ENCODE measurements at places on chromosomes 5 and 9.

- no peak for DNase-seq
These were observed 65.0 kb downstream of the MELK start for GRCh38 chr9:36637491-36638270.

DNA sequence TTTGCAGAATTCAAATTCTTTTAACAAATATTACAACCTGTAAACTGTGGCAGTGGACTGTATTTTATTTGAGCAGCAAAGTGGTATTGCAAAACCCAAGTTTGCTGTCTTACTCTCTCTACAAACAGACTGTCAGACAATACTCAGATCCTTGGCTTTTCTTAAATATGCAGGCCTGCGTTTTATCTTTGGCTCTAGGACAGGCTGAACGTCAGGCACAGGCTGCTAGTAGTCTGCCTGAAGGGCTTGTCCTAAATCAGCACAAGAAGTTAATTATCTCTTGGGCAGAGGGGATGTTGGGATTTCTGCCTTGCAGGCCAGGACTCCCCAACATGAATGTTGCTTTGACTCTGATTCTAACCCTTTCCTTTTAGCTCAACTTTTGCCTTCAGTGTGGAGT, 147.5 kb downstream of the SLIT3 start:
- no peak for DNase-seq

DNA sequence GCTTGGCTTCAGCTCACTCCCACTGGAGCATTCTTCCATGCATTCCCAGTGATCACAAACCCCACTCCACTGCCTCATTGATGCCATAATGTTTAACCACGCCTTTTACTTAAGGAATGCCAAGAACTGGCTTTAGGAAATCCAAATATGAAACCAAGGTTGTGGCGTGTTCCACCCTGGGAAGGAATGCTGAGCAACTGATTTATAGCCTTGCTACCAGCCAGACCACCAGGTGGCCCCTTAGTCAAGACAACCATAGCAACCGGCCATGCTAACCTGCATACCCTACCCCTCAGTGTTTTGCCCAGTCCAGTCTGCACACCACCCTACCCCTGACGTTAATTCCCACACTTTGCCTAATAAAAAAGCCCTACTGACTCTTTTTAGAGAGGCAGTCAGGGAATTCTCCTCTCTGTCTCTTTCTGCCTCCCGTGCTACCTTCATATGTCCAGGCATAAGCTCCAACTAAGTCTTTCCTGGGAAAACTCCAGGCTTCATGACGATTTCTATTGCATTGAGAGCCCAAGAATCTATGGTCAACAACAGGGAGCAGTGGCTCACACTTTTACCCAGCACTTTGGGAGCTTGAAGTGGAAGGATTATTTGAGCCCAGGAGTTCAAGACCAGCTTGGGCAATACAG, 27.0 kb upstream of the PRRC2B start:
- peak; percentile 23 for DNase-seq

- DNase-seq, result no peak
These were observed 5.4 kb downstream of the DCTN4 start for GRCh38 chr5:150753463-150753862.

- no peak for DNase-seq
These were observed 2.3 kb upstream of the FBXW11 start for GRCh38 chr5:172008689-172009141.

GRCh38 chr9:136043441-136043991, 51.6 kb downstream of the NACC2 start:
- no peak for DNase-seq

DNA sequence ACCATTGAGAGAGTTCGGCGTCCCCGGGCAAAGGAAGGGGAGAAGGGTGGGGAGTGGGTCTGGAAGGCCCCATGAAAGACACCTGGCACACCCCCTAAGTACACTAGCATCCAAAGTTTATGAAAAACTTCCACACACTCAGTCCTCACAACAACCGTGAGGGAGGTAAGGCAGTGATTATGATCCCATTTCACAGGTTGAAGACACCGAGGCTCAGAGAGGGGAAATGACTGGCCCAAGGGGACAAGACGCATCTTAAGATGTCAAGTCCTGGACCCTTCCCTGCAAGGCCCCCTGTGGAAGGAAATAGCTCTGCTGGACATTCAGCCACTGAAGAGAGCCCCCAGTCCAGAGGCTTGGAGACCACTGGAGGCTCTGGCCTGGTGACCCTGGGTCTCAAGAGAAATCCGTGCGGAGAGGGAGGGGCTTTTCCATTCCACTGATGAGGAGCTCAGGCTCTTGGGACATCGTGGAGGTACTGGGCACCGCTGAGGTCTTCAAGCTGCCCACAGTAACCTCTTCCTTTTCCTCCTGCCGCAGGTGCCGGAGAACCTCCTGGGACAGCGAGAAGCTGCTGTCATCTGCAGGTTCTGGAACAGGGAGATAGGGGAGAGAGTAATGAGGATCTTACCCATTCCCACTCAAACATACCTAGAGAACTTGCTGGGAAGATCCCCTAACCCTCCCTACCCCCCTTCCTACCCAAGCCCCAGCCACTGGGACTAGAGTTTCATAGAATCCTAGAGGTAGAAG, 5.2 kb downstream of the SMIM33 start:
- no peak for DNase-seq

DNA sequence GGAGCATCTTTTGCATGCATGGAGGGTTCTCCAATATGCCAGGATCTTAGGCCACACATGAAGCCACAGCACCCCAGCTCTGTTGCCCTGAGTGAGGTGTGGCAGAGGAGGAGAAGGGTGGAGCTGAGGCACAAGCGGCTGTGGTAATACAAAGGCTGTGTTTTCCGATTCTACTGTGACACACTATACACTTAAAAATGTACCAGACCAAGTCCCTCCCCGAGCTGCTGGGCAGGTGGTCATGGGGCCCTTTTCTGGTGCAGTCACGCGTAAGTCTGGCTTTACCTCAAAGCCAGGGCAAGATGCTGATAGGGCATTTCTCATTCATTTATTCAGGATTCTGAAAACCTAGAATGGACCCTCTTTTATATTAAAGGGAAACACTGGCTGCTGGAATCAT, 3.7 kb downstream of the ADGRV1 start:
- DNase-seq, result no peak

GRCh38 chr9:89252651-89253267, 58.2 kb upstream of the CKS2 start:
- no peak for DNase-seq

GRCh38 chr9:130437011-130437789, 7.6 kb upstream of the ASS1 start:
- DNase-seq, result no peak

DNA sequence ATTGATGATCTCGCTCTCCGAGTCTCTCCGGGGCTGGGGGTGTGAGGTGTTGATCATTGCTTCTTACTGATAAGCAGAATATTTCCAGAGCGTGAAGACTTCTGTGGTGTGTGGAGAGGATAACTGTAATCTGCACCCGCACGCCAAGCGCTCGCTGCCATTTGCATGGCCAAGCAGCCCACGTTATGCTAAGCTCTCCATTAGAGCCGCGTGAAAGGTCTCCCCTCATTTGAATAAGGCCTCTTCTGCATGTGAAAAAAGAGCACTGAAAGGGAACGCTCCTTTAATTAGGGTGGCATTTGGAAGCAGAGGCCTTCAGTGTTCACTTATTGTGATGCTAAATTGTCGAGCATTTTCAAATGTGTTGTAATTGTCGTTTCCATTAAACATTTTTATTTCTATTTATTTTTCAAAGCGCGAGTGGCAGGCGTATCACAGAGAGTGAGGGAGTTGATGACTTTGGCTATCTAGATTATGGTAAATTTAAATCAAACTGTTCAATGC, 163.6 kb upstream of the IRX2 start:
- DNase-seq, result no peak

- DNase-seq, result no peak
These were observed 16.7 kb upstream of the THG1L start for GRCh38 chr5:157714596-157714864.

DNA sequence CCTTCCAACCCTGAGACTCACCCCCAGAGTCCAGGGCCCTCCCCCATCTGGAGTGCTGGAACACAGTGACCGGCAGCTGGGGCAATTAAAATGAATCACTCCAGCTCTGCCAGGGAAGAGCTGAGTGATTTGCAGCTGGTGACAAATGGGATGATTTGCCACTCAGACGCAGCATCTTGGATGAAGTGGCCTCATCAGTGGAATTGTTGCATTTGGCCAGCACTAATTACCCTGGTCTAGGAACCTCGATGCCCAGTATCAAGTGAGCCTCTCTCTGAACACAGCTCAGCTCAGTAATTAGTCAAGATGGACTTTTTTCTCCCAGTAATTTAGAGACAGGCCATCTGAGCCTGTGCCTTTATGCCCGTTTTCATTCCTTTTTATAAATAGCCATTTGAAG, 259.5 kb downstream of the GRIA1 start:
- no peak for DNase-seq

- no peak for DNase-seq
These were observed 30.5 kb upstream of the DMRTA1 start for GRCh38 chr9:22415941-22416691.

GRCh38 chr5:148523139-148523538, 131.2 kb downstream of the HTR4 start:
- DNase-seq, result no peak

DNA sequence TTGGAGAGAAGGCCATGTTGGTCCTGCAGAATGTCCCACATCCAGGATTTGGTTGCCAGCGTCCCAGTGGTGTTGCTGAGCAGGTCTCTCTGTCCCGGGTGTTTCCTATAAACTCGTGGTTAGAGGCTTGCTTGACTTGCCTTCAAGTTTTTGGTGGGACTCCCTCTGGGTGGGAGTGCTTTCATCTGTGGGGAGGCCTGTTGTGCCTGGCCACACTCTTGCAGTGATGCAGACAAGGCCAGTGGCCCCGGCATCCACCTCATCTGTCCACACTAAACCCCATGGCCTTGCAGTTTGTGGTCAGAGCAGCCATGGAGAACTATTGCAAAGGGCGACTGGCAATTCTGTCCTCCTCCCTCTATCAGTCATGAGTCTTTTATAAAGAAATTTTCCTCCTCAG, 71.8 kb downstream of the PHF2 start:
- DNase-seq, result no peak

- DNase-seq, result no peak
These were observed 87.2 kb downstream of the LMNB1 start for GRCh38 chr5:126864042-126864688.

DNA sequence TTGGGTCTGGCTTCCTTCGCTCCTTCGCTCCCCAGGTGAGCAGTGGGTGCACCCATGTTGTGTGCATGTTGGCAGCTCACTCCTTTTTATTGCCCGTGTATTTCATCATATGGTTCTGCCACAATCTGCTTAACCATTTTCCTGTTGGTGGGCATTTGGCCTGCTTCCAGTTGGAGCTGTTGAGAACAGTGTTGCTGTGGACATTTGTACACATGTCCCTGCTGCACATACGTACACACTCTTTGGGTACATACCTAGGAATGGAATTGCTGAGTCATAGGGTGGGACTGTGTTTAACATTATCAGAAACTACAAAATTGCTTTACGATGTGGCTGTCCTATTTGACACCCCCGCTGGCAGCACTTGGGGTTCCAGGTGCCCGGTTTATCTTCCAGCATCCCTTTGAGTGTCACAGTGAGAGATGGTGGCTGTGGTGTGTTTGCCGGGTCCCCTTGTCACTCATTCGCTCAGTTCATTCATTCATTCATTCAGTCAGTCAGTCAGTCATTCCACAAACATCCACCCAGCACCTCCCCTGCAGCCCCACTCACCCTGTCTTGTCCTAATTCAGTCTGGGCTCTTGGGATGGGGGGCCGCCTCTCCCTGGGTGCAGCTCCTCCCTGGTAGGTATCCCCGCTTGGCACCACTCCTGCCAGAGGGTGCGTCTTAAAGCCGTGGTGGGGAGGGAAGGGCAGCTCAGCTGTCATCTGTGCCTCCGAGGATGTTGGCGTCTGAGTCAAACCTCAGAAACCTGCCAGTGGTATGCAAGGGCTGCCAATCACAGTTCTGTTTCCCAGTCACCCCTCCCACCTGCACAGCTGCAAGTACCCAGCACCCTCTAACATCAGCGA, 7.9 kb upstream of the FIBCD1 start:
- no peak for DNase-seq

GRCh38 chr5:10374046-10375022, 20.8 kb downstream of the MARCHF6 start:
- no peak for DNase-seq

GRCh38 chr9:121837113-121837961, 185.9 kb downstream of the DAB2IP start:
- no peak for DNase-seq

GRCh38 chr9:98974994-98975712, 31.4 kb downstream of the COL15A1 start:
- DNase-seq, result no peak

- no peak for DNase-seq
These were observed 143.8 kb downstream of the MELK start for GRCh38 chr9:36716496-36716895.

- no peak for DNase-seq
These were observed 36.1 kb upstream of the MYOT start for GRCh38 chr5:137831526-137831925.

- no peak for DNase-seq
These were observed 8.1 kb downstream of the CCDC187 start for GRCh38 chr9:136295542-136296433.

GRCh38 chr9:738209-738915, 103.1 kb upstream of the DMRT1 start:
- DNase-seq, result no peak

- DNase-seq, result no peak
These were observed 43.8 kb downstream of the ICE1 start for GRCh38 chr5:5466227-5466626.

DNA sequence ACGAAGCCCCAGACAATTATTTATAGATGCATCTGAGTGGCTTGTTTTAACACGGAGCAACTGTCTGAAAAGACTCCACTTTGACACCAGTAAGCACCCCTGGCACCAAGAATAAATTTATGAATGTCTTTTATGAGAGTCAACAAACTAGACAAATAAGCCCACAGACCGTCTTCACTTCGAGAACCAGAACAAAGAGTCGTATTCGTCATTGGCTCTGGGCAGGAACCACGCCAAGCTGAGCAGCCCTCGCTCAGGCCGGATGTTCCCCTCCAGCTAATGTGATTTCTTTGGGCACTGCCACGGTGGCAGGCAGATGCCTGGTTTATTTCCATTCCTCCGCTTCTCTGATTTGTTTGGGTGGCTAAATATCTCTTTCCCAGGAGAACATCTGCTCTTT, 91.9 kb upstream of the STC2 start:
- DNase-seq, result no peak

DNA sequence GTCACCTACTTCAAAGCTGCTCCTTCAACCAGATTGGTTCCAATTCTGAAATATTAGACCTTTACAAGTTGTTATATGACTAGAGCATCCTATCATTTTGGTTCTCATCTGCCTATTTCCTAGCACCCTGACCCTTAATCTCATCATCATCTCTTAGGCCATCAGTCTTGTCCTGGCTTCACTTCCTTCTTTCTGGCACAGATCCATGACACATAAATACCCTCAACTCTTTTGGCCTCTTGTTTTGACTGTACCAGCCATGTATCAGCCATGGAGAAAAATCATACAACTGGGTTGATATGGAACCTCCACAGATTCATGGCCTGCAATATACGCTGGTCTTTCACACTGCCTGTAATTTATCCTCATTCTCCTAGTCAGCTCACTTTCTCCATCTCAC, 123.1 kb upstream of the FBXL17 start:
- no peak for DNase-seq
